MCF 10A (cell line): ENCODE measurements at places on chromosomes 7 and 10. TPM values are rescaled to one million over a fixed set of nuclear protein-coding genes. Genes with fewer than 3 reads are reported as not detected.

CALML5 gene
- not detected in 2 replicates for total RNA-seq

HMX3 gene
- total RNA-seq: not detected in 2 replicates

GPR158 gene
- total RNA-seq: not detected in 2 replicates

CRYGN gene
- total RNA-seq: not detected in 2 replicates

AKR1D1 gene
- not detected in 2 replicates for total RNA-seq

NKX2-3 gene
- not detected in 2 replicates for total RNA-seq

H2BK1 gene
- not detected in 2 replicates for total RNA-seq
